ENCODE measurements at places on chromosomes 4 and X.

- no peak for DNase-seq
Observed at GRCh38 chr4:86264241-86264640, 95.6 kb downstream of the MAPK10 start.

DNA sequence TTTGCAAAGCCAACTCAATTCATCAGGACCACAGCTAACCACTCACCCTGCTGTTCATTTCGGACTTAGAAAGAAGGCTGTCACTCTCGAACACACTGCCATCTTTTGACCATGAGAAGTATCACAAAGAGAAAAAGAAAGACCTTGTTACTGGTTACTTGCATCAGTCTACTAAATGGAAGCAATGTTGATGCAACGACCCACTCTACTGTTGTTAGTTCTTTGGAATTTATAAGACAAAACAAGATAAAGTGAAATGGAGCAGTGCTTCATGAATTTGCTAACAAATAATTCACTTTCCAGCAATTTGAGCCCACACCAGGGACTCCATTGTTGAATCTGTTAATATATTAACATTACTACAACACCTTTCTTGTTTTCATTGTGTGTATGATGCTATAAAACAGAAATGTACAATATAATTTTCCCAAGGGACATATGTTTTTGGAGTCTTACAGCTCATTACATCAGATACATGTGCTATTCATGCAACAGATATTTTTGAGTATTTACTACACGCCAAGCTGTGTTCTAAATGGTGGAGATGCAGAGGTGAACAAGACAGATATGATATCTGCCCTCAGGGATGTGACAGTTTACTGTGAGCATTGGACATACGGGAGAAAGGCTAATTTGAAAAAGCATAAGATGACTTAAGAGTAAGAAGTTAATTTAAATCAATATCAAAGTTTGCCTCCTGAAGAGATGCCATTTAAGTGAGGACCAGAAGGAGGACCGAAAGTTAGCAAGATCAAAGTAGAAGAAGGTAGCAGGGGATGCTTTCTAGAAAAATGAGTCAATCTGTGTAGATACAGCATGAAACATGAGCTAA lies 87.2 kb downstream of the AREG start:
- DNase-seq, result peak; percentile 8

- no peak for DNase-seq
Observed at GRCh38 chr4:85837439-85837733, 362.4 kb downstream of the ARHGAP24 start.

GRCh38 chr4:68984947-68985346 lies 33.3 kb upstream of the UGT2A3 start:
- no peak for DNase-seq
